ENCODE measurements at places on chromosomes 13 and 19. TPM values are rescaled to one million over a fixed set of nuclear protein-coding genes. Genes with fewer than 3 reads are reported as not detected.

GRCh38 chr19:43754253-43754502 is 584 bp downstream of the SMG9 start:
- peaks cover 58% of the 10 kb centered on the region for H3K4me1 ChIP-seq
- H3K27me3 ChIP-seq = no peaks in the 10 kb centered on the region
- peak overlapping the region; percentile 95 for H3K4me3 ChIP-seq

- H3K36me3 ChIP-seq = no peaks in the 10 kb centered on the region
- no peaks in the 10 kb centered on the region for H3K4me1 ChIP-seq
- no peak overlapping the region for H3K27ac ChIP-seq
These were observed 39.0 kb upstream of the CYP2S1 start for GRCh38 chr19:41154060-41154459.

GRCh38 chr19:42140125-42140754 is 8.0 kb upstream of the POU2F2 start:
- peak; percentile 54 for DNase-seq
- no peak overlapping the region for H3K4me3 ChIP-seq
- H3K36me3 ChIP-seq = no peaks in the 10 kb centered on the region
- no peaks in the 10 kb centered on the region for H3K27me3 ChIP-seq

DNA sequence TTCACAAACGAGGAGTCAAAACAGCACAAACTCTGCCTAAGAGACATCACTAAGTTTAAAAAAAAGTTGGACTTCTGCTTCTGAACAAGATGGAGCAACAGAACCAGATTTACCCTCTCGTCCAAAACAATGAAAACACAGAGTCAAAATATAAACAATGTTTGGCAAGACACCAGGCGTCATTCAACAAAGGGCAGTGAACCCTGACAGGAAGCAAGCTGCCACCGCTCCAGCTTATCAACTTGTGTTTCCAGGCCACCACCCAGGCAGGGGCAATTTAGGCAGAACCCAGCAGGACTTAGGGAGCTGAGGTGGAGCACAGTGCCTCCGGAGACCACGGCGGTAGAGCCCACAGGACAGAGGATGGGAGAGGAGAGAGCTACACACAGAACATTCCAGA is 8.6 kb upstream of the NAPA start:
- no peak overlapping the region for H3K4me3 ChIP-seq
- no peaks in the 10 kb centered on the region for H3K36me3 ChIP-seq
- no peak for DNase-seq

DNA sequence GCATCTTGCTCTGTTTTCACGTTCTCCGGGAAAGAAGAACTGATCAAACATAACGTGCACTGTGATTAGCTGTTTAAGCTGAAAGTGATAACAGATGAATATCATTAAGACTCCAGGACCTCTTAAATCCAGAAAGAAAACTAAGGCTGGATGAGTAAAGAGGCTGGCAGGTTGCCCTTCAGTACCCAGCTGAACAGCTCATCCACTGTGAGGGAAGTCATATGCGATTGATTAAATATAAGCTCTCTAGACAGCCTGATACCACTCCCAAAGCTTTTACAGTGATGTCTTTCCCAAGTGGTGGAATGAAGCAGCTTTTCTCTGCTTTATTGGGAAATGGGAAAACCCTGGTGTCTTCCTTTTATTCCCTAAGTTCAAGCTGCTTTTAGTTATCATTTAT is 116.9 kb downstream of the EFNB2 start:
- peaks cover 11% of the 10 kb centered on the region for H3K27me3 ChIP-seq
- peaks cover 2% of the 10 kb centered on the region for H3K4me1 ChIP-seq
- H3K4me3 ChIP-seq = no peak overlapping the region
- H3K36me3 ChIP-seq = no peaks in the 10 kb centered on the region

Gene PRTN3
- not detected for total RNA-seq
